T-helper 17 cell (primary cell): ENCODE measurements at places on chromosomes 7 and 10.

GRCh38 chr7:107563081-107563774 lies 492 bp downstream of the COG5 start:
- no peaks in the 10 kb centered on the region for H3K36me3 ChIP-seq

DNA sequence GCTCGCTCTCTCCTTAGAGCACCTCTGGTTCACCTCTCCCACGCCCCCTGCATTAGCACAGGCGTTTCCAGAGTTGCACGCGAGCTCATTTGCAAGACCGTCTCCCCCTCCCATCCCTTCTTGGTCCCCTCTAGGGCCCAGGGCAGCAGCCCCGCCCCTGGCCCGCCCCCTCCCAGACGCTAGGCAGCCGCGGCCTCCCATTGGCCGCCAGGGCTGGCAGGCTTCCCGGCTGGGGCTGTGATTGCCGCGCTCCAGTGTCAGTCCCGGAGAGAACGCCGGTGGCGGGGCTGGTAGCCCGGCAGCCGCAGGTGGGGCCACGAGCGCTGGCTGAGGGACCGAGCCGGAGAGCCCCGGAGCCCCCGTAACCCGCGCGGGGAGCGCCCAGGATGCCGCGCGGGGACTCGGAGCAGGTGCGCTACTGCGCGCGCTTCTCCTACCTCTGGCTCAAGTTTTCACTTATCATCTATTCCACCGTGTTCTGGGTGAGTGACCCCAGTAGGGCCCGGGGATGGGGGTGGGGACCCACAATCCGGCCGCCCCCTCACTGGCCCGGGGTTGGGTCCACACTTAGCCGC lies at the start of gene TSPAN15:
TSS of gene TSPAN15 (plus strand) at position 257 of the 575 bp plus-strand sequence. CDS start at position 387, 130 bp downstream.
- peak within 1 kb of the TSS; percentile 82 for H3K27ac ChIP-seq
- DNase-seq, result peak; percentile 79
- H3K4me3 ChIP-seq, result peak within 1 kb of the TSS; percentile 91
- peaks cover 41% of the 10 kb centered on the region for H3K4me1 ChIP-seq

GRCh38 chr10:79976999-79977398 lies 28.1 kb upstream of the SFTPD start:
- no peak for DNase-seq
- H3K27ac ChIP-seq, result no peak overlapping the region
- no peak overlapping the region for H3K4me3 ChIP-seq
- H3K36me3 ChIP-seq, result peaks cover 4% of the 10 kb centered on the region
- peaks cover 3% of the 10 kb centered on the region for H3K4me1 ChIP-seq

DNA sequence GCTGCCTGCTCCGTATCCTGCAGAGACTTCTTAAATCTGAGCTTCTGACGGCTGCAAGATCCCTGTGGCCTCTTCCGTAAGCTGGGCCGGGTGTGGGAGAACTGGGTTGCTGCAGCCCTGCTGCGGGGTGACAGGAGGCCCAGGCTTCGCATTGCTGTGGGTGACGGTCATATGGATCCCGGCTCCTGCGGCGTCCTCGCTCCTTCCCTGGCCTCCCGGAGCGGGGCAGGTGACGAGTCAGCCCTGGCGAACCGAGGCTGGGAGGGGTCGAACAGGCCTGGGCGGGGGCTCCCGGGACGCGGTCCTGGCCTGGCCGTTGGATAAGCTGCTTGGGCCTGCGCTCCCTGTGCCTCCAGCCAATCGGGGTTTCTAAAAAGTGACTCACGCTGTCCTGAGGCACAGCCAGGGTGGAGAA lies 7.8 kb upstream of the UBE2D1 start:
- no peak for DNase-seq
- H3K36me3 ChIP-seq, result no peaks in the 10 kb centered on the region
- H3K4me3 ChIP-seq, result no peak overlapping the region
- H3K27me3 ChIP-seq, result peaks cover 14% of the 10 kb centered on the region

DNA sequence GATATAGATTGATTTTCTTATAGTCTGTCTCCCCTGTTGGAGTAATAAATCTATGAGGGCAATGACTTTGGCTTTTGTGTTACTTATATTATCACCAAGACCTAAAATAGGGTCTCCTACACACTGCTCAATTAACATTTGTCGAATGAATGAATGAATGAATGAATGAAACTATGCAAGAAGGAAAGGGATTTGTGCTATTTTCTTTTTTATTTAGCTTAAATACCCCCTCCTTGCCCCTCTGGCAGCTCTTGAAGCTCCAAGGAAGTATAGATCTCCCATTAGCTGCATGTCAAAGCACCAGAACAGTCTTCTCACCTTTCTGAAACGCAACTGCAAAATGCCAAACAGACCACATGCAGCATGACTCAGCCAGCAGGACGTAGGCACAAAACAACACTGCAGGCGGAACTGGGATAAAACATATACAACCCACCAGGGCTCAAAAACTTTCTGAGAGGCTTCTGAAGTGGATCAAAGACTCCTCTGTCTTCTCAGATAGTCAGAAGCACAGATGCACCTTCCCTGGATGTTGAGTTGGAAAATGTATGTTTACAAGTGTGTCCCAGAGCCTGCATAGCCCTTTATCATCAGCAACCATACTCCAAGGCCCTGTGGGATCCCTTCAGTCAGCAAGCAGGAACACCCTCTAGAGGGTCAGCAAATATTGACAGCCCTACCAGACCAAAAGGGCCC lies 187.8 kb downstream of the NPSR1 start:
- H3K27ac ChIP-seq, result no peak overlapping the region
- H3K4me3 ChIP-seq, result no peak overlapping the region
- no peak for DNase-seq
- H3K27me3 ChIP-seq, result peaks cover 33% of the 10 kb centered on the region
- H3K36me3 ChIP-seq, result no peaks in the 10 kb centered on the region

DNA sequence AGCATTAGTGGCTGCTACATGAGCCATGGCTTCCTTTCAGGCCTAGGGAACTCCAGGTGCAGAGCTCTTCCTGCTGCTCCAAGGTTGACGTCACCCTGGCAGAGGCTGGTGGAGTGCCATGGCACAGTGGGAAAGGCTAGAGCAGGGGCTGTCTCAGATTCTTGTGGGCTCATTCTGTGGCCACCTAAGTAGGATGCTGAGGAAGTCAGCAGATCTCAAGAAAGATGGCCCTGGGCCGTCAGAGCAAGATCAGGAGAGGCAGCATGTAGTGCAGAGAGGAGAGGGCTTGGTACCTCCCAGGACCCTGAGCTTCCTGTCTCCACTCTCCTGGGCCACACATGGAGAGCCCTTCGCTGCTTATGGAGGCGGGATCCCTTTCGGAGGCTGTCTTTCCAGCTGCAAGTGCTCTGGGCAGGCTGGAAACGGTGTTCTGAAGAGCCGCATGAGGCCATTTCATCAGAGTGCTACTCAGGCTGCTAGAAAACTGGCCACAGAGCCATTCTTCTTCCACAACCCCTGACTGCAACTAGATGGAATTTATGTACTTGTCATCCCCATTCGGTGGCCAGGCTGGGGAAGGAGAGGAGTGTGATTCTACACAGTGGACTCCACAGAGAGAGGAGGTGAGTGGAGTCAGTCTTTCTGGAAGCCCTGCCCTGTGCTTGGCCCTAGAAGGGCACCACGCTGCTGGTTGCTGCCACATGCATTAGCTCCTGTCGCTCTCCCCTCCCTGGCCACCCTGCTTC lies 304.2 kb downstream of the RPS24 start:
- DNase-seq, result no peak
- H3K36me3 ChIP-seq, result peaks cover 7% of the 10 kb centered on the region
- H3K4me3 ChIP-seq, result no peak overlapping the region

DNA sequence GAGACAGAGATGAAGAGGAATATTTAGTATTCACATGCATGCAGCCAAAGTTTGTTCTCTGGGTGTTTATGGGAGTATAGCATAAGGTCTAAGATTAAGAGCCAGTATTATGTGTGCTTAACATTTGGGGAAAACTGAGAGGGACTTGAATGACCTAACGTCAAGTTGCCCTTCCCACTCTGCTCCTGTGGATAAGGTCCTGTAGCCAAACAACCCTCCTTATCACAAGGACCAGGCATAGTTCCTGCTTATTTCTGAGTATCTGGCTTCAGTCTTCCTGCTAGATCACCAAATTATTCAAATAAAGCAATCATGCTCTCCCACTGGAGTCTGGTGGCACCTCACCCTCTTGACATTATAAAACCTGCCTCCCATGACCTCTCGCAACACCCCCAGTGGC lies 137.9 kb upstream of the SEMA3E start:
- no peak overlapping the region for H3K27ac ChIP-seq
- no peak overlapping the region for H3K4me3 ChIP-seq
- H3K27me3 ChIP-seq, result no peaks in the 10 kb centered on the region
- H3K4me1 ChIP-seq, result no peaks in the 10 kb centered on the region

- H3K4me1 ChIP-seq, result peaks cover 8% of the 10 kb centered on the region
- H3K36me3 ChIP-seq, result peaks cover 5% of the 10 kb centered on the region
- H3K4me3 ChIP-seq, result no peak overlapping the region
- DNase-seq, result no peak
- H3K27ac ChIP-seq, result no peak overlapping the region
- no peaks in the 10 kb centered on the region for H3K27me3 ChIP-seq
Measured at GRCh38 chr7:30562498-30562897, 32.2 kb upstream of the GARS1 start.

DNA sequence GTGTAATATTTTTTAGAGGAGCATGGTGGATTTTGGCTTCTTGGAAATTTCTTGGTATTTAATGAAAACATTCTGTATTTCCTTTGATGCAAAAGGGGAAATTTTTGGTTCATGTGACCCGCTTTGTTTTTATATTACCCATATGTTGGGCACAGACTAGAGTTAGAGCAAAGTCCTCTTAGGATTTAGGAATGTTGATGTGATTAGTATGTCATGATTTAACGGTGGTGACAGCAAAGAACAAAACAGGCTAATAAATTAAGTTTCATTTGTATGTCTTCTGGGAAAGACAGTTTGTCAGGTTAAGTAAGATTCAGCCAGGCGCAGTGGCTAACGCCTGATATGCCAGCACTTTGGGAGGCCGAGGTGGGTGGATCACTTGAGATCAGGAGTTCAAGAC lies 304.6 kb downstream of the REEP3 start:
- H3K36me3 ChIP-seq, result peaks cover 4% of the 10 kb centered on the region
- H3K4me3 ChIP-seq, result no peak overlapping the region
- peaks cover 2% of the 10 kb centered on the region for H3K4me1 ChIP-seq
- H3K27me3 ChIP-seq, result peaks cover 36% of the 10 kb centered on the region

- no peak for DNase-seq
- H3K27me3 ChIP-seq, result no peaks in the 10 kb centered on the region
- H3K4me3 ChIP-seq, result no peak overlapping the region
- H3K36me3 ChIP-seq, result no peaks in the 10 kb centered on the region
- H3K4me1 ChIP-seq, result no peaks in the 10 kb centered on the region
Measured at GRCh38 chr7:79666472-79666871, 213.0 kb upstream of the MAGI2 start.

- peaks cover 13% of the 10 kb centered on the region for H3K4me1 ChIP-seq
- no peaks in the 10 kb centered on the region for H3K27me3 ChIP-seq
- peak overlapping the region; percentile 8 for H3K27ac ChIP-seq
- H3K36me3 ChIP-seq, result peaks cover 3% of the 10 kb centered on the region
Measured at GRCh38 chr7:128036226-128036940, 5.1 kb upstream of the LRRC4 start.

- H3K36me3 ChIP-seq, result no peaks in the 10 kb centered on the region
- H3K27me3 ChIP-seq, result peaks cover 4% of the 10 kb centered on the region
- no peak overlapping the region for H3K27ac ChIP-seq
- H3K4me1 ChIP-seq, result peaks cover 9% of the 10 kb centered on the region
- DNase-seq, result no peak
Measured at GRCh38 chr7:43838201-43838658, 31.1 kb downstream of the MRPS24 start.

GRCh38 chr7:151754142-151754590 lies 122.7 kb downstream of the PRKAG2 start:
- DNase-seq, result no peak
- H3K4me3 ChIP-seq, result no peak overlapping the region
- no peak overlapping the region for H3K27ac ChIP-seq
- no peaks in the 10 kb centered on the region for H3K27me3 ChIP-seq
- H3K36me3 ChIP-seq, result peaks cover 2% of the 10 kb centered on the region

DNA sequence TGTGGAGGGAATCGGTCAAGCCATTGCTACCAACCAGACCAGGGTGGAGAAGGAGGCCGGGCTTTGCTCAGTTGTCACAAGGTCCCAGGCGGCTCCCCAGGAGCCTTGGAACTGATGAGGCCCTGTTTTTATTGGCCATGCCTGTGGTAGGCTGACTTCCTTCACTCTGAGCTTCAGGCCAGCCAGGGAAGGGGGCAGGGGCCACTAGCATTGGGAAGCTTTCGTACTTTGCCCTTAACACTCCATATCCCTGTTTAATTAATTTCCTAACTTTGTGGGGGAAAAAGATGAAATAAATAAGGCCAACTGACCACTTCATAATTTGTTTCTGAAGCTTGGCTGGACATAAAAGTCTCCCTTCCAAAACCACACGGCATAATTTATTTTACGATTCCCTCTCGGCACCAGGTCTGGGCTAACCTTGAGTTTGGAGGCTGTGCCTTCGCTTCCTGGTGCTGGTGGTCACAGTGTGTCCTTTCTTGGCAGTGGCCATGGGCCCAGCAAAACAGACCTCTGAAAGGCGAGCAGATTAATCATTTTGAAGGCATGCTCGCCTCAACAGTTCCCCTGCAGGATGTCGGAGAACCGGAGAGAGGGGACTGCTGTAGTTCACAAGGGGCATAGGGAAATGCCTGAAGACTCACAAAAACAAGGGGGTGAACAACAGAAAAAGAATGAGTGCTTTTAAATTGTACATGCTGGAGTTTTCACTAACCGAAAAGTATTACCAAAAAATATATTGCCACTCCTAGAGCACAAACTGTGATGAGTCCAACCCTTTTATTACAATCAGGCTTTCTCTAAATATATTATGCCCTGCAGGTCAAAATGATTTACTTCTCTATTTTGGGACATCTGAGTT lies 966.0 kb downstream of the LRMDA start:
- H3K27me3 ChIP-seq, result no peaks in the 10 kb centered on the region
- no peak for DNase-seq
- no peaks in the 10 kb centered on the region for H3K4me1 ChIP-seq

- no peak overlapping the region for H3K27ac ChIP-seq
- no peak for DNase-seq
- peaks cover 30% of the 10 kb centered on the region for H3K4me1 ChIP-seq
- no peaks in the 10 kb centered on the region for H3K27me3 ChIP-seq
- H3K36me3 ChIP-seq, result peaks cover 14% of the 10 kb centered on the region
Measured at GRCh38 chr10:100993986-100994708, 5.5 kb upstream of the LZTS2 start.

GRCh38 chr10:3999642-4000041 lies 214.6 kb upstream of the KLF6 start:
- no peak overlapping the region for H3K4me3 ChIP-seq
- no peak for DNase-seq
- H3K4me1 ChIP-seq, result no peaks in the 10 kb centered on the region
- no peaks in the 10 kb centered on the region for H3K36me3 ChIP-seq
- H3K27me3 ChIP-seq, result no peaks in the 10 kb centered on the region

GRCh38 chr7:55242613-55243012 lies 122.5 kb upstream of the LANCL2 start:
- no peak for DNase-seq
- H3K36me3 ChIP-seq, result no peaks in the 10 kb centered on the region
- H3K27ac ChIP-seq, result no peak overlapping the region
- no peaks in the 10 kb centered on the region for H3K4me1 ChIP-seq
- no peak overlapping the region for H3K4me3 ChIP-seq

GRCh38 chr10:120746001-120746777 lies 105.0 kb upstream of the WDR11 start:
- no peak overlapping the region for H3K4me3 ChIP-seq
- H3K27ac ChIP-seq, result no peak overlapping the region
- H3K27me3 ChIP-seq, result peaks cover 31% of the 10 kb centered on the region
- no peaks in the 10 kb centered on the region for H3K36me3 ChIP-seq
